ENCODE measurements at places on chromosomes 7 and 10. TPM values are rescaled to one million over a fixed set of nuclear protein-coding genes. Genes with fewer than 3 reads are reported as not detected.

Gene RFC2
- 11.2 TPM for total RNA-seq

Gene ADIRF
- 197 TPM for total RNA-seq

Gene MKI67
- total RNA-seq, result 1.7 TPM

Gene MPP7
- under 0.01 TPM for total RNA-seq

Gene HOXA5
- total RNA-seq, result 10.3 TPM

Gene NEUROG3
- total RNA-seq, result not detected

Gene TECPR1
- 25.7 TPM for total RNA-seq

Gene EEPD1
- total RNA-seq, result 13.0 TPM

Gene CCL26
- total RNA-seq, result 1.4 TPM

Gene ACHE
- total RNA-seq, result under 0.01 TPM

Gene PDE6C
- not detected for total RNA-seq

Gene MMP21
- not detected for total RNA-seq

Gene OAT
- 144 TPM for total RNA-seq

Gene MUC3A
- total RNA-seq, result under 0.01 TPM

Gene XRCC2
- 0.26 TPM for total RNA-seq

Gene SCART1
- 3.7 TPM for total RNA-seq

Gene EN2
- total RNA-seq, result not detected

Gene MXI1
- total RNA-seq, result 17.9 TPM

Gene NOS3
- total RNA-seq, result 0.17 TPM

Gene EPHA1
- total RNA-seq, result 0.09 TPM

Gene CALHM1
- not detected for total RNA-seq

Gene PNLIPRP1
- total RNA-seq, result not detected

Gene SLIT1
- total RNA-seq, result under 0.01 TPM

Gene GPR26
- not detected for total RNA-seq

Gene SLC13A4
- 0.16 TPM for total RNA-seq

Gene CALML3
- total RNA-seq, result not detected

Gene GRIFIN
- total RNA-seq, result not detected

Gene CHCHD3
- total RNA-seq, result 66.8 TPM

Gene HERC4
- total RNA-seq, result 65.3 TPM

Gene INMT
- total RNA-seq, result 14.3 TPM

Gene HOXA9
- total RNA-seq, result not detected

Gene ADAP1
- 0.79 TPM for total RNA-seq

Gene GHRHR
- not detected for total RNA-seq

Gene HTR7
- 3.3 TPM for total RNA-seq

Gene ZNF503
- total RNA-seq, result 16.4 TPM

Gene PODXL
- 0.17 TPM for total RNA-seq
